ENCODE measurements at places on chromosomes 7 and 10.

- no peak for DNase-seq
These were observed 36.5 kb downstream of the KMT2C start for GRCh38 chr7:152399344-152399743.

DNA sequence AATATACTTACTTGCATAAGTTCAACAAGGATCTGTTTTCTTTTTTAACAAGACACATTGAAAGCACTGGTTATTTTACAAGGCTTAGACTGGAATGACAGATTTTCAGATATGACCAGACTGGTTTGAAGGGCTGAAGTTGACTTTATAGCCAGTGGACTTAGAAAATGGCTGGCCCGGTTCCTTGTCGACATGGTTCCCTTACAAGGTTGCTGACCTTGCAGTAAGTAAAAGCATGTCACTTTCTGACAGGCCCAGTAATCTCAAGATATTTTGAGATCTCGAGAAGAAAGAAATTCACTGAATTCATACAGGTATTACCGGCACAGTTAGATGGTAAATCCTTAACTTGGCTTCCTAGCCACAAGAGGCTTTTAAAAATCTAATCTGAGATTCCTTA, 136.5 kb downstream of the COBL start:
- no peak for DNase-seq

- DNase-seq, result no peak
These were observed 336.0 kb upstream of the IGFBP3 start for GRCh38 chr7:46256870-46257661.

DNA sequence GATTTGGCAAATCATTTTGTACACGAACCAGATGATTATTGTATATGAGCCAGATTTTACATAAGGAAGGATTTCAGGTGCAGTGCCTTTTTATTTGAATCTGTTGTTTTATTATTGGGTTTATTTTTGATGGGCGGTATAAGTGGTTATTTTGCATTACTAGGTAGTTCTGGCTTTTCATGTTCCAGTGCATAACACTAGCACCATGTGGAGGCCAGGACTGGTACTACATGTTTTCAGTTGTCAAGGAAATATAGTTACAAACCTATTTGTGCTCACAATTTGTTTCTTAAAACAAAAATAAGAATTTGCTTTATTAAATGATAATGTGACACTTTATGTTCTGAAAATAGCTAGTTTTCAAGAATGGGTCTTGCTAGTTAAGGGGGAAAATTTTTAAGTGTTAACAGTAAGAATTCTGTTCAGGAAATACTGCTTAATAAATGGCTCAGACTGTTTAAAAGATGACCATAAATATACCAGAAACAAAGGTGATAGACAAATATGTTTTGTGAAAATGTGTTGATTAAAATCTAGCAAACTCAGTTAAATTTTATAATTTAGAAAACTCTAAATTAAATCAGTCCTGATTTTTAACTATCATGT, 7.1 kb upstream of the SEMA3E start:
- DNase-seq, result no peak

DNA sequence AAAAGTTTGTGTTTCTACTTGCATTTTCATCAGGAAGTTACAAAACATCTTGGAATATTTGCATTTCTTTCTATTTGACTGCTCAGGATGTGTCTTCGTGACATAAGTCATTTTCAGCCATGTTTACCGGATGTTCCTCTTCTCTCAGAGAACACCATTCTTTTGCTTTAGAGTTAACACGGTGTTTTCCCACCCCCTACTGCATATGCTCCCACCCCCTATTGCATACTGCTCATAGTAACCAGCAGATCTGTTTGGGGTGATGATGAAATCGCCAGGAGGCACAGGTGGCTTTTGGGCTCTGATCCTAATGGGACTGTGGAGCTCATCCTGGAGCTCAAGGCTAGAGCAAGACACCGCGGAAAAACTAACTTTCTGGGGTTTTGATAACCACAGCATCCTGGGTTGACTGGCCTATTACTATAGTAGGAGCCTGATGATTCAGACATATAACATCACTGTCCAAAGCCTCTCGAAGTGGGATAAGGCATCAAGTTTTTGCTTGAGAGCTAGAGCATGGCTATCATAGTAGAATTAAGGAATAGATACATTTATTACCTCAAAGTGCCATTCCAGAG, 65.1 kb upstream of the BET1 start:
- DNase-seq, result no peak

GRCh38 chr7:19107356-19108146, 9.9 kb downstream of the TWIST1 start:
- DNase-seq, result no peak

GRCh38 chr7:7751243-7752092, 33.1 kb upstream of the RPA3 start:
- DNase-seq, result no peak

DNA sequence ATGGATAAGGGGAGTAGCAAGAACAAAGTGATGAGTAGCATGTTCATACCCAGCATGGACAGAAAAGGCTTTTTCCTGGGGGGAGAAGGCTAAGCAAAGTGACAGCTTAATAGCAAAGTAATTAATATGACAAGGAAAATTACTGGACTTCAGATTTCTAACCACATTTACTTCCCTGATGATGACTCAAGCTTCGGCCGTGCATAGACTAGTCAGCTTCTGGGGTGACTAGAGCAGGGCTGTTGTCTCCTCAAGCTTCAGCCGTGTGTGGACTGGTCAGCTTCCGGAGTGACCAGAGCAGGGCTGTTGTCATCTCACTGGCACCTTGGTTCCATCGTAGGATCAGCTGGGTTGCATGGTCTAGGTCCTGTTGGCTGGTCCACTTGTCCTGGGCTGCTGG, 2.1 kb upstream of the ZNF117 start:
- no peak for DNase-seq

DNA sequence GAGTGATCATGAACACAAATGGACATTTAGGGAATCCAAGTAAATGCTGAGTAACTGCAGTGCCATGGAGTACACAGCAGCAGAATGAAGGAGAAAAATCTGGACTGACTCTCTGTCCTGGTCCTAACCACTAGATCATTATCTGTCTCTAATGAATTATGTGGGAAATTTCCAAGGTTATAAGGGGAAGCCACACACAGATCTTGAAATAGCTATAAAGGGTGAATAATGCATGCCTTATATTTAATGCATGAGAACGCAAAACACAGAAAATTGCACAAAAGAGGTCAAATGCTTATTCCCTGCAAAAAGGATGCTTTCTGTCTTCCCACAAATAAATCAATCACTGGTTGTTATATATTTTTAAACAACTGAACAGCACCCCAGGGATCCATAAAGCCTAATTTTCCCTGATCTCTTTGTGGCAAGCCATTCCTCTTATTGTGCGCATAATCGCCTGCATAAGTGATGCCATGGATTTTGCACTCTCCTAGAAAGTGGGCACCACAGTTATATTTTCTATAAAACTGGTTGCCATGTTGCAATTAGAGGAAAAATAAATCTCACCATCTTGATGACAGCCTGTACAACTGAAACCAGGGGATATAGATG, 201.8 kb downstream of the XPNPEP1 start:
- no peak for DNase-seq

- no peak for DNase-seq
These were observed 9.2 kb downstream of the BNIP3 start for GRCh38 chr10:131972474-131973071.

- DNase-seq, result no peak
These were observed 91.3 kb upstream of the SMIM30 start for GRCh38 chr7:113209449-113210203.

GRCh38 chr10:97944772-97945171, 85.6 kb downstream of the CRTAC1 start:
- DNase-seq, result no peak

GRCh38 chr7:83509255-83510021, 139.5 kb downstream of the SEMA3E start:
- no peak for DNase-seq

DNA sequence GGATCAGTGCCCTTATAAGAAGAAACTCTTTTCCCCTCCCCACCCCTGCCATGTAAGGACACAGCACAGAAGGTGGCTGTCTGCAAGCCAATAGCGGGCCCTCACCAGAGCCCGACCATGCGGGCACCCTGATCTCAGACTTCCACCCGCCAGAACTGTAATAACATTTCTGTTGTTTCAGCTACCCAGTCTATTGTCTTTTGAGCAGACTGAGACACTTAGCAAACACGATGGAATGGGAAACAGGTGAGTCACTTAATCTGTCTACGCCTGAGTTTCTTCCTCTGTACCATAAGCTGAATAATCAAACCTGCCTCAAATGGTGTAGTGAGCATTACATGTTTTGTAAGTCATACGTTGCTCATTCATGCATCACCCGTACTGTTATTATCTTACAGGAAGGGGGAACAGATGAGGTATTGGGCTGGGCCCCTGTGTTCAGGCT, 58.2 kb downstream of the STRA8 start:
- DNase-seq, result no peak

- DNase-seq, result no peak
These were observed 201.2 kb downstream of the PTN start for GRCh38 chr7:137142376-137142775.

DNA sequence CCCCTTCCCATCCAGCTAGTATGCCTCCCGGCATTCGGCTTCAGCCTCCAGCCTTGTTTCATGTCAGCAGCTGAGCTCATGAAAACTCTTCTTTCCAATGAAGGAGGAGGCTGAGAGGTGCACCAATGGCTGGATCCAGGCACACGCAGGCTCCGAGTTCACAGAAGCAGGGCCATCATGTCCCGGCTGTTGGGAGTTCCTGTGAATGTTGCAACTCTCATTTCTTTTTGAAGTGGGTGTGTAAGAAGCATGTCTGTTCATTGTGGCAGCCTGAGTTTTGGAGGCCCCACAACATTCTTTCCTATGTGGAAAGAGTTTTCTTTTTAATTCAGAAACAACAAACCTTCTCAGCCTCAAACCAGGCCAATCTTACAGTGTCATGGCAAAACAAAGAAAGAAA, 89.7 kb downstream of the PTPRE start:
- DNase-seq, result no peak
